ENCODE measurements at places on chromosomes 3 and 15.

- DNase-seq, result no peak
Observed at GRCh38 chr15:58036579-58036978, 28.9 kb downstream of the ALDH1A2 start.

DNA sequence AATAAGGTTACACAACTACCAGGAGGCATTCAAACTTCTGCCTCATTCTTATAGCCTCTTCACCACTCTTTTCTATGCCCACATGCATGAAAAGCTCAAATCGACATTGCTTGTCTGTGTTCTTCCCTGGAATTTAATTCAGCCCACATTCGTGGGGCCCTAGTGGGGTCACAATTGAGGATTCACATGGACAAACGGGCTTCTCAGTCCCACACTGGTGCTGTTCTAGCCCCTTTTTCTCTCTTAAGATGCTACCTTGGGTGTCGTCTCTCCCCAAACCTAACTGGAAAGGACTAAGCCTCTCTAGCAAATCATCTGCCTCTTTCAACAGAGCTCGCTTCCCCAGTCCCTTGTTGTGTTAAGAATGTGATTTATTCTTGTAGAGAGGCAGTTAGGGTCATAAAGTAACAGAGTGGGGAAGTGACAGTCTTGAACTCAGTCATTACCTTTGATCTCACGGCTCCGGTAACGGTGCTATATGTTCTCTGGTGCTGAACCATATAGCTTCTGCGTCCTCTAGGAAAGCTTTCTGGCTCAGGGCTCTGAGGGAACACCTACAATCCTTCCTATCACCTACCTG lies 4.9 kb downstream of the LPP start:
- no peak for DNase-seq

DNA sequence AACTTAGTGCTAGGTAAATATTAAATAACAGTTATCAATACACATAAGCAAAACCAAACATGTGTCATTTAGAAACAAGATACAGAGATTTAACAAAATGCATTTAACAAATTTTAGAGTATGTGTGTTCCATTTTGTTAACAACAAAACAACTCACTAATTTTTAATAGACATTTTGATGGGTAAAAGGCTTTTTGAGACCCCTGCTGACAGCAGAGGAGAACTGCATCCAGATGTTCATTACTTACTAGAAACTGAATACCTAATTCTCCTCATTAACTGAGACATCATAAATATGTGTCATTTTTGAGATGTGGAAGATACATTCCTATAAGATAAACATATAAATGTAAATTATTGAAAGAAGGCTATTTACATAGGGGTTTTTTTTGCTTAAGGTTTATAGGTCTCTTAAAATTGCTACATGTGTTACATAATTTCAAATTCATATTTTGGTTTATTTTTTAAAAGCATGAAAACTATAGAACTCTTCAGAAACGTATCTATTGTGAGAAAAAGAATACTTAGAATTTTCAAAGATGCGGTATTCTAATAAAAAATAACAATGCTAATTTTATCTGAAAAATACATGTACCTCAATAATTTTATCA lies 1009.8 kb downstream of the TUSC7 start:
- DNase-seq, result no peak

DNA sequence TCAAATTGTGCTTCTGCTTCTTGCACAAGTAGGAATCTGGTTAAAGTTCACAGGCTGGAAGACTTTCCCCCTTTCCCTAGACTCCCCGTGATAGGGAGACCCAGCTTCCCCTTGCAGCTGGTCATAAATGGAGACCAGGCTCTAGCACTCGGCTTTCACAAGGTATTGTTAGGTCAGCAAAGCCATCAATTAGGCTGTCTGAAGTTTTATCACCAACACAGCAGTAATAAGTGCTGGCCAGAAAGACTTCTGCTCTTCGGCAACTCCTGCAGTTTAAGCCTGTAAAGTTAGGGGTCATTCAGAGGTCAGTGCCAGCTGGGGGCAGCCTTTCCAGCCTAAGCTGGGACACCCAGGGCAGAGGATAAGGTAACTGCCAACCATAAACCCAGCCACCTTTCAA lies 203.4 kb downstream of the MEIS2 start:
- no peak for DNase-seq

- no peak for DNase-seq
Observed at GRCh38 chr15:57377478-57377847, 1.2 kb downstream of the CGNL1 start.

- no peak for DNase-seq
Observed at GRCh38 chr3:49754536-49754935, 30.8 kb upstream of the GMPPB start.

GRCh38 chr15:36688310-36689011 lies 109.0 kb downstream of the CDIN1 start:
- no peak for DNase-seq

GRCh38 chr3:195259154-195259474 lies 11.8 kb downstream of the XXYLT1 start:
- no peak for DNase-seq

DNA sequence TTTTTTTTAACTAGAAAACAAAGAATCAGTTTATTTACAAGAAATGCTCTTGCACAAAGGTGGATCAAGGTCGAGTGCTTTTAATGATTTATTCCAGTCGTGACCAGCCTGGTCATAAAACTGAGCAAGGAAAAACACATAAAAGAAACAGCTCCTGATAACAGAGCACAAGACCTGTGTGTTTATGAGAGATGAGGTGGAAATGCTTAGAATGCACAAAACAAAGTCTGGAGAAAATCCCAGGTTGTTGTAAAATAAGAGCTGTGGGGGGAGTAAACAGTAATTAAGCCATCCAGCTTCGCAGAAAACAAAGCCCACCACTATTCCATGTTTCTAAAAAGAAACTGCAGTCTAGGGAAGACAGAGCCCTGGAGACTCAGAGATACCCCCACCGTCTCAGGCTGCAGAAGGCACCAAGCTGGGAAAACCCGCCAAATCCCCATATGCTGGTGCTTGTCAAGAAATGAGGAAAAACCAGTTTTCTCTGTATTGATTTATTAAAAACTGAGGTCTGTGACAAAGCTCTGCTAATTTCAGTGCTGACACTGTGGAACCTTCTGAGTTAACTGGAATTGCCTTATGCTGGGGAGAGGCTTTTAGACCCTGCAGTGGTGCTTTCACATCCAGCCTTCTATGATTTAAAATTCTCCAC lies 139.3 kb downstream of the ADAMTS17 start:
- no peak for DNase-seq

GRCh38 chr3:127820826-127821313 lies 1.4 kb downstream of the MGLL start:
- DNase-seq, result no peak

All from activated CD8-positive, alpha-beta memory T cell treated with anti-CD3 and anti-CD28 coated beads for 1 hour (primary cell).